ENCODE measurements at places on chromosomes 1 and 21.
A peak's percentile ranks its signal among the peaks of the same experiment; 100 is the strongest.

DNA sequence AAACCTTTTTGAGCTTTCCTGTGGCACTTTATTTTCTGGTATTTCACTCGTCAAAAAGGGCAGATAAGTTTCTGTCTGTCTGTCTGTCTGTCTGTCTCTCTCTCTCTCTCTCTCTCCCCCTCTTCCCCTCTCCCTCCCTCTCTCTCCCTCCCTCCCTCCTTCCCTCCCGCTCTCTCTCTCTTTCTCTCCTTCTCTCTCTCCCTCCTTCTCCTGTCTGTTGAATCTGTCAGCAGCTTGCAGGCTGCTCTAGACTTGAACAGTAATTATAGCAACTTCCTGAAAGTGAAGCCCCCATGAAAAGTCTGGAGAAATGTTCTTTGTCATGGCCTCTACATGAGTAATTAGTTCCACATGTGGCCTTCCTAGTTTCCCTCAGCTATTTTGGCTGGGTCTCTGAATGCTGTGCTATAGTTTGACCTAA is 275.2 kb upstream of the C1orf105 start:
- no peak for DNase-seq

DNA sequence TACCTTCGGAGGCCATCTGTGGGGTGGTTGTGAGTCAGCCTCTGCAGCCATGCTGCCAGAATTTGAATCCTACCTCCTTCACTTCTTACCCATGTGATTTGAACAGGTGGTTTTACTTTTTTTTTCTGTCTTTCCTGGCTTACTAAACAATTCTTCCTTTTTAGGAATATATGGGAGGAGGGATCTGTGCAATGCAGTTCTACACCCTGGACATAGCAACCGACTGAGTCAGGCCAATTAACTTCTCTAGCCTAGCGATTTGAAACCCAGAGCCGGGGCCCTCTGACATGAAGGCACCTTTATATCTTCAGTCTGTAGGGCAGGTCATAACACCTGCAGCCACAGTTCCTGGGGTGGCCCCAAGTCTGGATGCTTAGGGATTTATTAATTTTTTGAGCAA is 83.6 kb downstream of the ST6GALNAC3 start:
- peak; percentile 38 for DNase-seq

- no peak for DNase-seq
Observed at GRCh38 chr1:1215080-1215676, 1.2 kb upstream of the TNFRSF4 start.

DNA sequence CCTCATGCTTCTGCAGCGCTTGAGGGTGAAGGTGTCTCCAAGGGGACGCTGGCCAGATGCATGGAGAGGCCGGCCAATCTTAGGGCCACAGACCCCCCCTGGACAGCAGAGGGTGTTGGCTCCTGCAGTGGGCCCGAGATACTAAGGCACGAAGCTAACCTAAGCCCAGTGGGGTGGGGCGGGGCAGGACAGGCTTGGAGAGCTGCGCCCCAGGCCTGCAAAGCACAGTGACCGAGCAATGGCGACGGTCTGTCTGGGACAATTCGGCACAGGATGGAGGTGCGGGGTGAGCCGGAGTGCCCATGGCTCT is 1.3 kb downstream of the FNDC10 start:
- no peak for DNase-seq

DNA sequence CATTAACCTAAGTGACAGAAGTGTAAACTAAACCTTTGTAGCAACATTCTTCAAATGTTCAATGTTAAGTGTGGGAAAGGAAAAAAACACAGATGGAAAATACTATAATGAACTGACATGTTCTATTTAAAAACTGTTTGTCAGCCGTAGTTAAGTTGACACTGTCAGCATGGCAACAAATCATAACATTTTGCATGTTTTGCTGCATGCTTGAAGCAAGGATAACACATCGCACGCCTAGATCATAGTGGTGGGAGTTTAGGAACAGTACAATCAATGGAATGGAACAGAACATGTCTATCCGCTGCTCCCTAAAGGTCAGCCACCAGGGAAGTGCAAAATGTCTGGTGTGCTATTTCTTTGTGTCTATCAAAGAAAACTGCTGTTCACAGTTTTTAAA is 62.5 kb upstream of the ESRRG start:
- no peak for DNase-seq

DNA sequence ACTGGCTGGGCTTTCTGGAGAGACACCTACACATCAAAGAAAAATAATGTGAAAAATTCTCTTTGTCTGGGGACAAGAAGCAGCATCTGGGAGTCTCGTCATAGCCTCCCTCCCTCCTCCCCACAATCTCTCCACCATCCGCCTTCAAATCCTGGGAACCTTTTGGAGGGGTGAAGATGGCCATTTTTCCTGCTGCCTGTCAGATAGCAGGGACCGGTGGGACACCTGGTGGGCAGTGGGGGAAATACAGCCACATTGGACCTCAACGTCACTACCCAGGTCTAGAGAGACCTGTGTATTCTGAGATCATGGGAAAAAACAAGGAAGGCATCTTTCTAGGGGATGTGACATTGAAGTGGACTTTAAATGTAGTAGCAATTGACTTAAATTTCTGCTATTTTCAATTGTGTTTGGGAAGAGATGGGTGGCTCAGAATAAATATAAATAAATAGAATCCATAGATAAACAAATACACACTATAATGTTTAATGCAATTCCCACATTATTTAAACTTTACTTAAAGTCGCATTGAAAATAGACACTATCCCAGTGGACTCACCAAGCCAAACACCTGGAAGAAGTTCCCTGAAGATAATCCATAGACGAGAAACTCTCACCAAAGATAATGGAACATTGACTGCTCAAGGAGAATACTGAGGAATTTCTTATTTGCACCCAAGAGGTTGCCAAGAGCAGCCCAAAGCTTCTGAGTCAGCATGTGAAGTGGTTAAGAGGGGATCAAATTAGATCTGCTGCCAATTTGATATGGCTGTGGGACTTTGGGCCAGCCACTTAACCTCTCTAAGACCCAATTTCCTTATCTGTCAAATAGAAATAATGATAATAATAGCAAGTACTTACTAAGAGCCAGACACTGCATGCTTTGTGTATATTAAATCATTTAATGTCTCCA is 147.6 kb upstream of the CAMK1G start:
- DNase-seq = peak; percentile 63

DNA sequence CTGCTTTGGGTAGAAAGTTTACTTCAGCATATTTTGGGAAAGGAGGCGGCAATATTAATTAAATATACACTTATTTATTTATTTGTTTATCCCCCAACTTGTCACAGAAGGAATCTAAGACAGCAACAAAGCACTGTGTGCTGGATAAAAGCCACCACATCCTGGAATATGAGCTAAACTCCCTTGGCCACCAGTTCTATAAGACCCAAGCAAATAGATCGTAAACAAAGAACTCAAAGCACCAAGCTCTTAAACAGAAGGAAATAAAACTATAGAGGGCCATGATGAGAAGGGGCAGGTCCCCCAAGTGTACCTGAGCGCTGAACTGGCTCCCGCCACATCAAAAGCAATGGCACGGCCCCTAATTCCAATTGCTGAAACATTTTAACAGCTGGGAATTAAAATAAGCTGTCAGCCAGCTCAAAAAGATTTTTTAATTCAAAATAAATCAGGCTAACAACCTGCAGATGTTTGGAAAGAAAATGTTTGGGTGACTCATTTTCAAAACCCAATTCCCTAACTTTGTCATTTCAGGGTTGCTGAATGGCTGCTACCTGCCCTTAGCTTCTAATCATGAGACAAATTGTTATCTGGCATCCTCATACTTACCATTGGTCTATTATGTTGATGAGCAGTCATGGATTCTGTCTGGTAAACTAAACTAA is 127.1 kb downstream of the SLC30A10 start:
- no peak for DNase-seq

DNA sequence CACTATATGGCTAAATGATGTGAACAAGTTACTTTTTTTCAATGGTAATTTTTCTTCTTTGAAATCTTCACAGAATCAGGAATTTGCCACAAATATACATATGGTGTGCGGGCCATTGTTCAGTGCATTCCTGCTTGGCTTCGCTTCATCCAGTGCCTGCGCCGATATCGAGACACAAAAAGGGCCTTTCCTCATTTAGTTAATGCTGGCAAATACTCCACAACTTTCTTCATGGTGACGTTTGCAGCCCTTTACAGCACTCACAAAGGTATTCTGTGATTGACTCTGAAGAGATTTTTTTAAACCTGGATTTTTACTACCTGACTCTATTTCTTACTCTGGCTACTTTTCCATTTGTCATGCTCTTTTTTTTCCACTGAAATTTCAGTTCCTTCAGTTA is 76.2 kb upstream of the KIAA1614 start:
- no peak for DNase-seq

- peak; percentile 18 for DNase-seq
Observed at GRCh38 chr1:223670458-223671159, 5.1 kb upstream of the CAPN8 start.

DNA sequence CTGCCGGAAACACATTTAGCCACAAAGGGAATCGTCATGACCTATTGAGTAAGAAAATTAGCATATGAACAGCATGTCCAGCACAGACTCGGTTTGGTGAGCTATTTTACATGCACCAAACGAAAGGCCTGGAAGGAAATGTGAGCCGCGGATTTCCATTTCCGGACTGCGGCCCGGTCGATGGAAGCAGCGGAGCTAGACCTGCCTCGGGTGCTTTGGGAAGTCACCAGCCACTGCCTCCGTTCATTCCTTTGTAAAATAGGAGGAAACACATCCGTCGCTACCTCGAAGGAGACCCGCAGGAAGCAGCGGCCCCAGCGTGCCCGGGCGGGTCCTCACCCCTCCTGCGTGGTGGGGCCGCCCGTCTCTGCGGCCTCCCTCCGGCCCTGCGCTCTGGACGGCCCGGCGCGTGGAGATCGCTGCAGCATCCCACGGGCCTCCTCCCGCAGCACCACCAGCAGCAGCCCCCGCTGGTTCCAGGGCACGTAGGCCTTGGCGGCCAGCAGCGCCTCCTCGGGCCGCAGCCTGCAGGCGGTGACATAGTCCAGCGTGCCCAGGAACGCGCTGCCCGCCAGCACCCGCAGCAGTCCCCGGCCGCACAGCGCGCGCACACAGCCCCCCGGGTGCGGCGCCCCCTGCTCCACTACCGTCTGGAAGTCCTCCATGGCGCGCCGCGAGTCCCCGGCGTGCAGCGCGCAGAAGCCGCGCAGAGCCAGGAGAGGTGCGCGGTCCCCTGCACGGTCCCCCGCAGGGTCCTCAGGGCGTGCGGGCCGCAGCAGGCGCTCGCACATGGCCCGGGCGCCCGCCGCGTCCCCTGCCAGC is 12.1 kb downstream of the TTC34 start:
- DNase-seq = no peak

DNA sequence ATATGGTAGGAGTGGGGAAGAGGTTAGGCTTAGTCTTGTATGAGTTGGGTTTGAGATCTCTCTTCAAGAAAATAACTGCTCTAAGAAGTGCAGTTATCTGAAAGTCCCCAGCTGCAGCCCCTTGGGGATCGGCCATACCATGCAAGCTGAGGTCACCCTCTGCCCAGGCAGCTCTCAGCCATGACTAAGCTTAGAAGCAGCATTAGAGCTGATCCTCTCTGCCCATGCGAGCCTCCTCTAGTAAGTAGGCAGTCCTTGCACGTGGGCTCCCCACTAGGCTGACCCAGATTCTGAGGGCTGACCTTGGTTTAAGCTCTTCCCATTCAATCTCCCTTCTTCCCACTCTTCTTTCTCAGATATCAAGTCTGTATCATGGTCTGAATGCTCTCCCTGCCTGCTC is 121.0 kb upstream of the UBE2U start:
- no peak for DNase-seq

- no peak for DNase-seq
Observed at GRCh38 chr21:16280686-16281091, 550.9 kb downstream of the USP25 start.

DNA sequence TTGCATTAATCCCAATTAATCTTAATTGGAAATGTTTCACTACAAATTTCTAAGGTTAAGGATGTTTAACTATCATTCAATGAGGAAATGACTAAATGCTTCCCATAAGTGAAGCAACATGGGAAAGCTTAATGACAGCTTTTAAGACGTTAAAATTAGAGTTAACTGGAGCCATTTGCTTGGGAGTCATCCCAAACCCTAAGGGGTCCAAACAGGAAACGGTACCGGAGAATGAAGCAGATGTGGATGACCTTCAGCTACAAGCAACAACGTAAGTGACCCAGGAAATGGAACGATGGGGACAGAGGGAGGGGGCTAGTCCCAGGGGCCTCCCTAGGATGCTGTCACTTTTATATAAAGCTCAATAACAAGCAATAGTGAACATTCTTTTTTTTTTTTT is 62.2 kb downstream of the CAPZB start:
- no peak for DNase-seq

DNA sequence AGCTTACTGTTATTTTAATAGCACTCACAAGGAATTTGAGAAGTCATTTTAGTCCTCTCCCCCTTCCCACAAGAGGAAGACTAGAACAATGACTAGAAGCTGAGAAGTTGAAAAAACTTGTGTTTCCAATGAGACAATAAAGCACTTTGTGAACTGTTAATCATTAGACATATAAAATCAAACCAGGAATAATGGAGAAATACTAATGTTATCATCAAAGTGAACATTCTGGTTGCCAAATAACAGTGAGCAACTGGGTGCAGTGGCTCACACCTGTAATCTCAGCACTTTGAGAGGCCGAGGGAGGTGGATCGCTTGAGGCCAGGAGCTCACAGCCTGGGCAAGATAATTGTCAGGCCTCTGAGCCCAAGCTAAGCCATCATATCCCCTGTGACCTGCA is 54.0 kb upstream of the RASAL2 start:
- peak; percentile 46 for DNase-seq

DNA sequence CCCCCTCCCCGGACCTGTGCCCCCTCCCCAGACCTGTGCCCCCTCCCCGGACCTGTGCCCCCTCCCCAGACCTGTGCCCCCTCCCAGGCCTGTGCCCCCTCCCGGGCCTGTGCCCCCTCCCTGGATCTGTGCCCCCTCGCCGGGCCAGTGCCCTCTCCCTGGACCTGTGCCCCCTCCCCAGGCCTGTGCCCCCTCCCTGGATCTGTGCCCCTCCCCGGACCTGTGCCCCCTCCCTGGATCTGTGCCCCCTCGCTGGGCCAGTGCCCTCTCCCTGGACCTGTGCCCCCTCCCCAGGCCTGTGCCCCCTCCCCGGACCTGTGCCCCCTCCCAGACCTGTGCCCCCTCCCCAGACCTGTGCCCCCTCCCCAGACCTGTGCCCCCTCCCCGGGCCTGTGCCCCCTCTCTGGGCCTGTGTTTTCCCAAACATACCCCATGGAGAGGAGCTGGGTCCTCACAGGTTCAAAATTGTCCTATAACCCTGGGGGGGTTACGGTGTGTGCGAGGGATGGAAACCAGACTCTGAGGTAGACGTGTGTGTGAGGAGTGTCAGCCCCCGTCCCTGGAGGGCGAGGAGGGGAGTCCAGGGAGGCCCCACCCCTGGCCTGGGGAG is 47.6 kb upstream of the POFUT2 start:
- DNase-seq = no peak
